ENCODE measurements at places on chromosomes 7 and 10.

DNA sequence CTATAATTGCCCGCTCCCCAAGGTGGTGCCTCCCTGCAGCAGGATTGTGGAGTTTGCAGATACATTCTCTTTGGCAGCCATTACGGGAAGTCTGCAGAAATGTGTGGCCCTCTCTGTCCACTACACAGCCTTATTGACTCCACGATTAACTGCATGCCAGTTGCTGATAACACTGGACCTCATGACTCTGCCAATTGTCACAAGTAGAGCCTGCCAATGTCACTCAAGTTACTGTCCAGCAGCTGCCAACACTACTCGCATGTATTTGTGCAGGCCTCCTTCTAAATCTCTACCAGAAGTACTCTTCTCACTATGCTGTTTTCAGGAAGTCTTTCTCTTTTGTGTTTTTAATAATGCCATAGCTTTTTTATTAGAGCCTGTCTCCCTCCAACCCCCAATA, 128.8 kb downstream of the PPP1R3A start:
- DNase-seq = no peak

- DNase-seq = no peak
Observed at GRCh38 chr7:31893365-31893764, 176.8 kb downstream of the PDE1C start.

DNA sequence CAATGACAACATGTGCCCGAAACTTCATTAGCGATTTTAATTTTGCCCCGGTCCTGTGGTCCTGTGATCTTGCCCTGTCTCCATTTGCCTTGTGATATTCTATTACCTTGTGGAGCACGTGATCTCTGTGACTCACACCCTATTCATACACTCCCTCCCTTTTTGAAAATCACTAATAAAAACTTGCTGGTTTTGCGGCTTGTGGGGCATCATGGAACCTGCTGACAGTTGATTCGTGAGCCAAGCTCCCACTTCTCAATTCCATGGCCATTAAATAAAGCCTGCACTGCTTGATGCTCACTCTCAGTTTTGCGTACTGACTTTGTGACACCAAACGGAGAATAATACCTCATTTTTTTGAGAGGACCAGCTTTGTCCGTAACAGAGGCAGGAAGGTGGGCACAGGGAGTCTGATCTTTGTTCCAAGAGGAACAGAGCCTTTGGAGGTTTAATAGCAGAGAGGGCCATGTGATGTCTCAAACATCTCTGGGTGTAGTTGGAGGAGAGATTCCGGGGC, 3.8 kb upstream of the ADAMTS14 start:
- DNase-seq = no peak

- no peak for DNase-seq
Observed at GRCh38 chr7:15159261-15159660, 256.7 kb upstream of the DGKB start.

GRCh38 chr7:106824458-106824857, 40.6 kb upstream of the PIK3CG start:
- no peak for DNase-seq

GRCh38 chr7:151741585-151741984, 135.3 kb downstream of the PRKAG2 start:
- DNase-seq = no peak

GRCh38 chr10:7370511-7370910, 40.3 kb downstream of the SFMBT2 start:
- DNase-seq = no peak

DNA sequence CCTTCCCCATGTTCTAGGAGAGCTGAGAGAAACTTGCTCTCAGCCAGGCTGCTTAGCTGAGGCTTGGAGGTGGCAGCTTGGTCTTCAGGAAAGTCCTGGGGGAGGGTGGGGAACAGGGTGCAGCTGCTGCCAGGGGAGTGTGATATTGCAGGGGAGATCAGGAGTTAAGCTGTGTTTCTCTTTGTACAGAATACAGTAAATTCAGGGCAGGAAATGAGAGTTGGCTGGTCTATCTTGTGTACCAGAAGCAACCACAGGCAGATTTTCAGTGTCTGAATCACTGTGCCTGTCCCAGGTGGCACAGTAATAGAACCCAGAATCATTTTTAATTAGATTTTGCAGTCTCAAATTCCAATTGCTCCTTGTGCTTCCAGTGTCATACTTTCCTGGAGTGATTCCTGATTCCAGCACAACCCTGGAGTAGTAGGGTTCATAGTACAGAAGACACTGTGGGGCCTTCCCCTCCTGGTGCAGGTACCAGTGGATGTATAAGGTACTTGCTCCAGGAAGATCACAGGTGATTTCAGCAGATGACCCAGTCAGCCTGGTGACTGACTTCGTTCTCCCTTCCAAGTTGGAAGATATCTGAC, 94.0 kb upstream of the TARP start:
- DNase-seq = no peak

DNA sequence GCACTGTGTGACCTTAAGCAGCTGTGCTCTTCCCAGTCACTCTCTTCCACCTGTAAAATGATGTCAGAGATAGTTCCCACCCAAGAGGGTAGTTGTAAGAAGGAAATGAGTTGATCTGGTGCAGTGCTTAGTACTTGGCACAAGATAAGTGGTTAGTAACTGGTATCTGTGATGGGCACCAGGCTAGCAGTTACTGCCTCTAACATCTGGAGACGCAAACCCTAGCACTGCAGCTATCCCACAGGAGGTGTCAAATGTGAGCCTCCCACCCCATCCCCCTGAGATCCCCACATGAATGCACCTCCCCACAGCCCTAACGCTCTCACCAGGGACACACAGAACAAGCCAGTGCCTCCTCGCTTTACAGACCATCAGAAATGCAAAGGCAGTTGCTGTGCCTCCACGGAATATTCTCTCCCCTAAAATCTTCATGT, 72.0 kb downstream of the KCNMA1 start:
- DNase-seq = no peak

- peak; percentile 44 for DNase-seq
Observed at GRCh38 chr10:75029857-75030256, 81.6 kb upstream of the SAMD8 start.

- DNase-seq = no peak
Observed at GRCh38 chr10:122725768-122726167, 26.1 kb upstream of the C10orf120 start.

- no peak for DNase-seq
Observed at GRCh38 chr7:47284691-47285635, 296.9 kb downstream of the TNS3 start.

DNA sequence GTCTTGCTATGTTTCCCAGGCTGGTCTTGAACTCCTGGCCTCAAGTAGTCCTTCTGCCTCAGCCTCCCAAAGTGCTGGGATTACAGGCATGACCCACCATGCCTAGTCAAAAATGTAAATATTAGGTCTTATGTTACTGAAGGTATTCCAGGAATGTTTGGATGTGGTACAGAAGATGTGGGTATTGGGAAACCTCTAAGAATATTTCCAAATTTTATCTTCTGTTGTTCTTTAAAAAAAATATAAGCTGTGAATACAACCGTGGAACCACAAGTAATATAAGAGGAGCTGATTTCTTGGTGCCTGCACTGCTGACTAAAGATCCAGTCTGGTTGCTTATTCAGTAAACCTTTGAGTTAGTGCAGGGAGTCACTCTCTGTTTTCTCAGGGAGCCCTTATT, 178.3 kb downstream of the AUTS2 start:
- DNase-seq = no peak

DNA sequence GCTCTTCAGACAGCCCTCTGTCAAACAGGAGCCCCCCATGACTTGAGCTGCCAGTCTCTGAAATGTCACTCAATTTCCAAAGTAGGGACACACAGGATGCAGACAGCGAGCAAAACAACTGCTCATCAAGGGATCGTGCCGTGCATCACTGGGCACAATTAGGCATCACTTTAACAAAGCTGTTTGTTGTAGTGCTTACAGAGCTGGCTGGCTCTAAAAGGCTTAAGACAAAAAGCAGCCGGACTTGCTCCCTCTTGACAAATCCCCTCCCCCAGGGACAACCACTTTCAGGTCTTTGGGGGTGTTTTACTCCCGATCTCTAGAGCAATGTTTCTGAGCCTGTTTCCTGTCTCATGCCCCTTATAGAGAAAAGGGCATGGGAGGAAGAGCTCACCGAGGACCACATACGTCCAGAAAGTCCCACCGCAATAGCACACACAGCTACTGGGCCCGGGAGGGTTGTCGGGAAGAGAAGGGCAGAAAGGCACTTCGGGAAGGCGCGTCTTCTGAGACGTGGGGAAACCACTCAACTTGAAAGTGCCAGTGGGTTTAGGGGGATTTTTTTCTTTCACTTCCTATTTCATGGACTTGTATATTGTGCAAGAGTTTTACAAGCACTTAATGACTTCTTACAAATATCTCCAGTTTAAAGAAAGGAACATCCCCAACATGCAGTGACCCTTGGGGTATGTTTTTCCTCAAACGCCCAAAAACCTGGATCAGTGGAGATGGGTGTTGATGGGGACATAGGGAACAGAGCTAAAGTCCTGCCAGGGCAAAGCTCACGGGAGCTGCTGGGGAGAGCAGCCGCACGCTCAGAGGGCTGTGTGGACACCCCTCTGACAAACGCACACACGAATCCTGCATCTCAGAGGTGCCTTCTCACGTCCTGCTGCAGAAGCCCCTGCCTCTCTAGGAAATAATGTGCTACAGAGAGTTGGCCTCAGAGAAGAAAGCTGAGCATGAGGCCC, 27.1 kb downstream of the LRRC20 start:
- peak; percentile 76 for DNase-seq

DNA sequence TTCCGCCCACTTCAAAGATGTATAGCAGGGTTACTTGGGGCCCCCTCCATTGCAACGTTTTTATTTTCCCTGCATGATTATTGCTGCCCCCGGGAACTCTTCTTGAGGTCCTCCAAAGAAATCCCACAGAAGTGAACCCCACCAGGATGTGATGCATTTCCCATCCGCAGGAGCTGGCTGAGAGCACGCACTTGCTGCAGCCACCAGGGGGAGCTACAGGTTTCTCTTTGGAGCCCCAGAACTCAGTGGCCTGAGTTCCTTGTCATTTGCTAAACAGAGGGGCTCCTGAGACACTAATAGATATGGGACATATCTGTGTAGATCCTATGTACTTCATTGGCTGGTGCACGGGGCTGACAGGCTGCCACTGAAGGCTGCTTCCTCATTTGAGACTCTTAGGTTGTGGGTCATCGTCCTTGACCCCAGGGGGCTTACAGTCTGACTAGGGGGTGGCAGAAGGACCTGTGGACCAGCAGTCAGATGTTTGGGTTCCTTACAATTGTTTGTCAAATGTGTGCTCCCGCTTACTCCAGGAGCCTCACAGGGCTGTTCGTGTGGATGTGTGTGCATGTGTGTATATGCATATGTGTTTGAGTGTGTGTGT, 52.3 kb upstream of the ENO4 start:
- DNase-seq = peak; percentile 95

All from eye (tissue), 1 donor.